ENCODE measurements at places on chromosomes 4 and X.

GRCh38 chrX:37331546-37331945, 17.6 kb upstream of the PRRG1 start:
- no peak for DNase-seq

DNA sequence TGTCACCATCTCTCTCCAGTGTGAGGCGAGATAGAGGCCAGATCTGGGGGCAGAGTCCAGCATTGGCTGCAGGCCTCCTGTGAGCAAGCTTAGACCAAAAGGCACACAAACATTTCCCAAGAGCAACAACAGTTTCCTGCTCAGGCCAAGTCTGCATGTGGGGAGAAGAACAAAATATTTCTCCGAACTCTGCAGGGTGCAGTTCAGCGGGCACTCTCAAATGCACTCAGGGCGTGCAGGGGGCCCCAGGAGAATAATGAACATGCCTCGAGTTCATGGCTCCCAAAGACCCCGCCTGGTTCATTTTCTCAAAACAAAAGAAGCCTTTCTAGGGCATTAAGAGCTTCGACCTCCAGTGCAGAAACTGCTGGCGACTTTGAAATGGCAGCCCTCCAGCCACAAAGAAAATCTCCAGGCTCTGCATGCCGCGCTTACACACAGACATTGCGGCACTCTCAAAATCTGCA, 57.8 kb upstream of the HELT start:
- DNase-seq, result no peak

DNA sequence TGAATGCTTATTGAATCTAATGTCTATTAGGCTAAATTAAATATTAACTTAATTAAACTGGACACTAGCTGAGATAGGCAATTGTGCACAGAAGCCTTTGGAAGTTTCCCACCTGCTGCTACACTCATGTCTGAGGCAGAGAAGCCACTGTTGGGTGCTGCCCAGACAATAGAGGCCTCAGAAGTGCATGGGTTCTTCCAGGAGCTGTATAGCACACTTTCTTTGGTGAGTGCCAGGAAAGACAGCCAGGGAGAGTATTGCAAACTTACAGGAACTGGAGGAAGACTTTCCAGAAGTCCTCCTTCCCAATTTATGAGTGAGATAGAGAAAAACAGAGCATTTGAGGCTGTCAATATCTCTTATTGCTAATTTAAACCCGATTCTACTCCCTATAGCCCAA, 89.9 kb downstream of the GPAT3 start:
- DNase-seq, result no peak

DNA sequence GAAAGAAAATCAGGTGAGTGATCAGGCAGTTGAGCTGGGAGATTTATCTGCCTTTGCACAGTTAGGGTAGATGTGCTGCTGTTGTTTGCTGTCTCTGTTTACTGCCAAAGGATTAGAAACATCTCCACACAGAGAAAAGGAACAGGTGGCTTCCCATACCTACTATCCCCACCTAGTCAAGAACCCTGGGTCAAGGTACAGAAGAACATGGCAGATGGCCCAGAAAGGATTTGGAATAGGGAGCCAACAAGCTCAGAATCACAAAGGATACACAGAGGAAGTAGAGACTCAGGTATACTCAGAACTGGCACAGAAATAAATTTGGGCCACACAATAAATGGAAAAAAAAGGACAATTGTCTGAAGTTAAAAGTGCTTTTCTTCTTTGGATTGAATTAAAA, 64.3 kb downstream of the TIGD2 start:
- DNase-seq, result no peak

DNA sequence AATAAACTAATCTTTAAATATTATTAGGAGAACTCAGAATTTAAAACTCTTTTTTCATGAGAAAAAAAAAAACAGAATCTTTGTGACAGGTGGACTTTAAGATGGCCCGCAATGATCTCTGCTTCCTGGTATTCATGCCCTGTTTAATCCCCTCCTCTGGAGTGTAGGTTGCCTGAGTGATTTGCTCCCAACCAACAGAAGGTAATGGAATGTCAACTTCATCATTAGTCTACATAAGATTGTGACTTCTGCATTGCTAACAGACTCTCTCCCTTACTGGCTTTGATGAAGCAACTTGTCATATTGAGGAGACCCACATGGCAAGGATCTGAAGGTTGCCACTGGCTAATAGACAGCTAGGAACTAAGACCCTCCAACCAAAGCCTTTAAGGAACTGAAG, 88.8 kb downstream of the CORIN start:
- no peak for DNase-seq

DNA sequence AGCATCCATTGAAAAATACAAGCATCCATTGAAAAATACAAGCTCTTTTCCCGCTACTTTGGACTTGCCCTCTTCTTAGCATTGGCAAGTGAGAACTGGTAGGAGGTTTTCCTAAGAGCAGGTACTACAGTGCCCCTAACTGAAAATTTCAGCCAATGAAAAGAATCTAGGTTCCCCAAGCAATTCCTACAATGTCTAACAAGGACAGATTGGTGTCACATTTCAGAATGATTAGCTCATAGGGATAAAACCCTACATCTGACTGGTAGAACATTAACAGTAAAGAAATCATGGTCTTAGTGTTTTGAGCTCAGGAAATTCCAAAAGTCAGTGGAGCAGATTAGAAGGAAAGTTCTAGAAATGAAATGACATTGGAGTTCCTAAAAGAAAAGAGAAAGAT, 68.6 kb upstream of the QRFPR start:
- DNase-seq, result no peak

Measured in NCI-H748 treated with DMSO at 0.1 percent for 48 hours (cell line).